ENCODE measurements at places on chromosomes 1 and 21.

DNA sequence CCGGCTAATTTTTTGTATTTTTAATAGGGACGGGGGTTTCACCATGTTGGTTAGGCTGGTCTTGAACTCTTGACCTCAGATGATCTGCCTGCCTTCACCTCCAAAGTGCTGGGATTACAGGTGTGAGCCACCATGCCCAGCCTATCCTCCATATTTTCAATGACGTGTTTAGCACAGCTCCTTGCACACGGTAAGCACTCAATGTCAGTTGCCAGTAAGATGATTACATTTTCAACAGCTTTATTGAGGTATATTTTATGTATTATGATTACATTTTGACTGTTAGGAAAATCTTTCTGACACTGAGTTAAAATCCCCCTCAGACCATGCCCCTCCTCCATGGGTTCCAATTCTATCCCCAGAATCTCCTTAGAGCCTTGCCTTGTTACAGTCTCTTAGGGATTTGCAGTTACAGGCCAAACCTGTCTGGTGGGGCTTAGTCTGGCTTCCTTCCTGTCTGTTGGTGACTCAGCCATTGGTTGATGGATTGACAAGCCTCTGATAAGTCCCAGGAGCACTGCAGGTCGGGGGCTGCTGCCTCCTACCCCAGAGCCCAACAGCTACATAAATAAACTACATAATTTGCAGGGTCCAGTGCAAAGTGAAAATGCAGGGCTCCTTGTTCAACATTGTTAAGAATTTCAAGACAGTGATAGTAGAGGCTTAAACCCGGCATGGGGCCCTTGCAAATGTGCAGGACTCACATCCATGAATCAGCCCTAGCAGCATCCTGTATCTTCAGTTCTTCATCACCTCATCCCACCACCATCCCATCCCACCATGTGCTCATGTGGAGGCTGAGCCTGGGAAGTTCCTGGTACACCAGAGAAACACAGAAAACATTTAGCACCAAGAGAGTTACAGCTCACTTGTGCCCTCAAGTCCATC lies 23.4 kb downstream of the COA7 start:
- DNase-seq = peak; percentile 71

GRCh38 chr21:44436111-44436611 lies 19.1 kb upstream of the LRRC3 start:
- no peak for DNase-seq

GRCh38 chr1:30724175-30724574 lies 790 bp upstream of the MATN1 start:
- no peak for DNase-seq

GRCh38 chr1:196323869-196324268 lies 284.4 kb downstream of the KCNT2 start:
- no peak for DNase-seq

DNA sequence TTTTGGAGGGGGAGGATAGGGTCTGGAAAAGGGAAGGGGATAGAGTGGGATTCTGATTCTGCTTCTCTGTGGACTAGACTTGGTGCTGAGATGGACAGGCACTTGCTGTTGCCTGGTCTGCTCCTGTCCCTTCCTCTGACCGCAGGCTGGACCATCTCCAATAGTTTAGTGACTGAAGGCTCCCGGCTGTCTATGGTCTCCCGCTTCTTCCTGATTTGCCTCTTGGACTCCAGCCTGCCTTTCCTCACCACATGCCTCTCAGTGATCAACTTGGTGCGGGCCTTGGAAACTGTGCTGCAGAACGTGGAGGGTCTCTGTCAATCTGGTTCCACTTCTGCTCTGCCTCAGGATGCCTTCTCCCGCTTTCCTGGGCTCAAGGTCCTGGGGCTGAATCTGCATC lies 6.3 kb upstream of the ZSCAN20 start:
- DNase-seq = no peak

DNA sequence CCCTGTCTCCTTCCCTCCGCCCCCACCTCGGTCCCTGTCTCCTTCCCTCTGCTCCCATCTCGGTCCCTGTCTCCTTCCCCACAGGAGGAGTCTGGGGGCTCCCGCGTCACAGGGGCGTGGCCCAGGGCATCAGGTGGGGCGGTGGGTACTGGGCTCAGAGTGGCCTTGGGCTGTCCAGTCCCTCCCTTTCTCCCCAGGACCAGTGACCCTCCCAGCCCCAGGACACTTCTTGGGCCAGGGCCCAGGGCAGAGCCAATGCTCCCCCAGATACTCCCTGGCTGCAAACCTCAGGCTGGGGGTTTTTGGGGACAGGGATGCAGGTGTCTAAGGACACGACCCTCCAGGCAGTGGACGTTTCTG lies 6.8 kb upstream of the RNF223 start:
- no peak for DNase-seq

DNA sequence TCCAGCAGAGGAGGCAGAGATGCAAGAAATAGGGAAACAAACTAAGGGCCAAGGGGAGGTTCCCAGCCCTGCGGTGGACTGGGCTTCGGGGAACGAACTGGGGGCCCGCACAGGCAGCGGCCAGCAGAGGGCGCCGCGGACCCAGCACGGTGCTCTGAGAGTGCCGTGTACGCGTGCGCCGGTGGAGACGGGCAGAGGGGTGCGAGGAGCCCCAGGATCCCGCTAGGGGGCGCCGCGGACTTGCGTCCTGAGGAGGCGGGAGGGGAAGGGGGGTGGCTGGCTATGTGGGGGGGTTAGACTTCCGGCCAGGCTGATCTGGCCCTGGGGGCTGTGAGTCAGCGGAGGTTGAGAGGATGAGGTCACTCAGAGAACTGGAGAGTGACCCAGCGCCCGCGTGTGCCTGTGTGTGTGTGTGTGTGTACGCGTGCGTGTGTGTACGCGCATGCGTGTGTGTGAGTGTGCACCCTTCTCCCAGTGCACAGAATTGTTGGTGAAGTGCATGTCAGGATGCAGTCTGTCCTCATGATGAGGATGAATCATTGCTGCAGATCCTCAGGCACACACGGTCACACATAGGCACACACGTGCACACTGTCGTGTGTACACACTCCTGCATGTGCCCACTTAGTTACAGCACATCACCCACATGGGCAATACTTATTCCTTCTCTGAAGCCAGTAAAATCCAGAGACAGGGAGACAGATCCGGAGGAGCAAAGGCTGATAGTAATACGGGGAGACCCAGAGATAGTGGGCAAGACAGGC lies 17.0 kb downstream of the NES start:
- peak; percentile 95 for DNase-seq

GRCh38 chr1:212827831-212828278 lies 19.6 kb downstream of the SPATA45 start:
- DNase-seq = no peak

- no peak for DNase-seq
Observed at GRCh38 chr1:51623025-51623424, 6.1 kb downstream of the OSBPL9 start.

DNA sequence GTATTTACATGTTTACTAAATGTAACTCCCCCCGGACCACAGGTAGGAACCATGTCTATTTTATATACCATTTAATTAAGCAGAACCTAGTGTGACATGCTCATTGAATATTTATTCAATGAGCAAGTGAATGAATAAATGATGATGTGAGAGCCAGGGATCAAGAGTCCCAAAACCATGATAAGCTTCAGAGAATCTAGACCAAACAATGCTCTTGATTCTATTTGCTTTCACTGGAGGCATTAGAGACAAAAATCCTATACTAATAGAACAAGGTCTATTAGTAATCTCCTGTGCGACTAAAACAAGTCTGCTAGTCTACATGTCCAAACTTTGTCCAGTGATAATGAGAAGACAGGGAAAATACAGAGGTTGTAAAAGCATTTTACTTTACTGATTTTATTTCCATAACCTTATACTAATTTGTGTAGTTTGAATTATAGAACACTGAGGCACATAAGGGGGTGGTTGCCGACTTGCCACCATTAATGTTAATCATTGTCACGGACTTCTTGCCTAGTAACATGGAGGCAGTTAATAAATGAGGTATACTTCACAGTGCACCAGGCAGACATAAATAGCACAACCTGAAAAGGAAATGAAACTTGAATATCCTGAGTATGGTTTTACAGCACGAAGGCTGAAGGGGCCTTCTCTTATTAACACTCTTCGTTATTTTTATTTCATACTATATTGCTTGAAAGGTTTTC lies 69.8 kb downstream of the TBX15 start:
- DNase-seq = no peak

- DNase-seq = peak; percentile 31
Observed at GRCh38 chr21:45029298-45029947, 45.0 kb upstream of the ADARB1 start.

DNA sequence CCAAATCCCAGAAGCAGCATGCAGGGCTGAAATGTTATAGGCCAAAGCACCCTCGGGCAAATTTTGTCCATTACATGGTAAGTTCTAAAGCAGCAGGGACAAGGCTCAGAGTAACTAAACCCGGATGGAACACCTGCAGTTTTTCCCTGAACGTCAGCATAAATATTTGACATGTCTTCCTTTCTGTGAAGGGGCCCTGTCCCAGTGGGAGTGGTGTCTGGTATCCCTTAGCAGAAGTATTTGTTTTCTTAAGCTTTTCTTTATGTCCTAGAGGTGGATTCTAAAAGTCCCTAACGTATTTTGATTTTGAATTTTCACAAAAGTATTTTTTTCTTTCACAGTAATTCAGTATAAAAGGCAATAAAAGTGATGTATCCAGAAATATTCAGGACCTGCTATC lies 223.9 kb downstream of the ST6GALNAC3 start:
- no peak for DNase-seq

DNA sequence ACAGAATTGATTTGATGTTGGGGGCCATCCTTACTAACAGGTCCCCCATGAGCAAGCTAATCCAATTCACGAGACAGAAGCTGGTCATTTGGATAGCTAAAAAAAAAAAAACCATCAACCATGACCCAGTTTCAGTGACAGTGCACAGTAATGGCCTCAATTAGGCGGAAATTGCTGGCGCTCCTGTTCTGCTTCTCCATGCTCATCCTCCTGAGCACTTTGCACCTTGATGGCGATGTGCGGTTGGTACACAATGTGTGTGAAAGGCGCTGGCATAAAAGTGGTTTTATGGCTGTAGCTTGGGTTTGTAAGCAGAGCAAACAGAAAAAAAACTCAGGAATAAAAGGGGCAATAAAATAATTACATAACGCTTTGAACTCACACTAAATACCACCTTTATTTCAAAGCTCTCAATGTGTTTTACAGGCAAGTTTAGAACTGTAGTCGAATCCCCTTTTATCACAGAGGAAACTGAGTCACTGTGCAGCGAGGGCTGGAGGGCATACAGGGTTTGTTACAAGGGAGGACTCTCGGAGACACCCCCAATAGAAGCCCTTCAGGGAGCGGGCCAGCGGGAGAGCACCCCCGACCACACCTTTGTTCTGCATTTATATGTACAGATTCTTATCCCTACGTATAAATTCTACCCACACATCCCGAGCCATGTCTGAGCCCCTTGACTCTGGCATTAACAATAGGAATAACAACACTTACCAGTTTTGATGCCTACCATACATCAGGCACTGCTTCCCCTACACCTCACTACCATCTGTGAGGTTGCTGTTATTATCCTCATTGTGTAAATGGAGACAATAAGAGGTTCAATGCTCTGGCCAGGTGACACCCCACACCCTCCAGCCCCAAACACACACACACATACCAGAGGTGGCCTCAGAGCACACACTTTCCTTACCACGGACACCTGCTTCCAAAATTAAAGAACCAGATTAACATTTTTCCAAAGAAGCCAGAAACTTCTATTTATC lies 213.5 kb upstream of the IRF2BP2 start:
- DNase-seq = no peak

DNA sequence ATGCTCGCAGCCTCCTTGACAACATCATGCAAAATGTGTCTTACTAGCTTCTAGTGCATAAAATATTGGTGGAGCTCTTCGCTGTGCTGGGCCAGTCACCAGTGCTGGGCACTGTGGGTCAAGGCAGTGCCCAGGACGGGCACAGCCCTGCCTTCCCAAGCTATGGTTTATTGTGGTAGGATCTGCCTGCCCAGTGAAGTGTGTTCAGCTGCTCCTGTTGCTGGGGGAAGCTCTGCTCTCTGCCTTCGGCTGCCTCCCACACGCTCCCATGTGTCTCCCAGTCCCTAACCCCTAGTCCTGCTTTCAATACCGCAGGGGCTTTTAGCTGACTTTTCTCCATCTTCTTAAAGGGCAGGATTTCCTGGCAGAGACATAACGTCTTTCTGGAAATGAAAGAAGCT lies 15.7 kb downstream of the EPHX1 start:
- DNase-seq = no peak

DNA sequence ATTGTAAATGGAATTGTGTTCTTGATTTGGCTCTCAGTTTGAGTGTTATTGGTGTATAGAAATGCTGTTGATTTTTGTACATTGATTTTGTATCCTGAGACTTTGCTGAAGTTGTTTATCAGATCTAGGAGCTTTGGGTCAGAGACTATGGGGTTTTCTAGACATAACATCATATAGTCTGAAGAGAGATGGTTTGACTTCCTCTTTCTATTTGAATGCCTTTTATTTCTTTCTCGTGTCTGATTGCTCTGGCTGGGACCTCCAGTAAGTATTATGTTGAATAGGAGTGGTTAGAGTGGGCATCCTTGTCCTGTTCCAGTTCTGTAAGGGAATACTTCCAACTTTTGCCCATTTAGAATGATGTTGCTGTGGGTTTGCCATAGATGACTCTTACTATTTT lies 39.1 kb upstream of the ANGPTL1 start:
- DNase-seq = no peak

DNA sequence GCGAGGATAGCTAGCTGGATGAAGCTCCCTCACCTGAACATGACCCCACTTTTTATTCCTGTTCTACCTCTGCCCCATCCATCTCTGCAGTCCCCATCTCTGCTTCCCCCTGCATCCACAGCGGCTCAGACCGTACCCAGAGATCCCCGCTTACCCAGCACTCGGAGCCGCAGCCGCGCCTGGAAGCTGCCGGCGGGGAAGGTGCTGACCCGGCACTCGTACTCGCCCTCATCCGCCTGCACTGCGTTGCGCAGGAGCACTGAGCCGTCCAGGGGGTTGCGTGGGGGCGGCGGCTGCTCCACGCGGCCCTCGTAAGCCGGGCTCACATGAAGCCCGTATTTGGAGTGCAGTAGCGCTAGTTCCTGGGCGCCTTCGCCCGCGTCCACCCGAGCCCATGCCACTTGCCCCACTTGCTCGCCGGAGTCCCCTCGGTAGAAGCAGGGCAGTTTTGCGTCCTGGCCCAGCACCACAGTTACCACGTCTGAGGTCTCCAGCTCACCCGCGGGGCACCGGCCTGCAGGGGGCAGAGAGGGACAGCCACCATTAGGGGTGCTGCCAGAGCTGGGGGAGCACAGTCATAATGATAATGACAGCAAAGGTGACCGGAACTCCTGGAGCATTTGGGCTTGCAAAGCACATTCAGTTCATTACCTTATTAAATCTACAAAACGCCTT lies 9.8 kb downstream of the NECTIN4 start:
- no peak for DNase-seq

DNA sequence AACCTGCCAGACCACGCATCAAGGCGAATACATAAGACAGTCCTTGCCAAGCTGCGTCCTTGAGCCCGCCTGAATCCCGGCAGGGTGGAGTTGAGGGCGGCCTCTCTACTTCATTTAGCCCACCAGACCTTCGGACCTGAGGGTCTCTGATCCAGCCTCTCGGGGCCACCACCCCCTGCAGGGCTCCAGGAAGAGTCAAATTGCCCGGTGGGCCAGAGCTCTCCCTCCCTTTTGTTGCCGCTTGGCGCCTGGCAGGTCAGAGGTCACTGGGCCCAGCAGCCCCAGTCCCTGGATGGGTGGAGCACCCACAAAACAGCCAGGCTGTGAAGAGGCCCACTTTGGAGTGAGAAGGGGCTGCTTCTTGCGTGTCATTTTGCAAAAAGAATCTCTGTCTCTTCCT lies 9.0 kb downstream of the GNG4 start:
- DNase-seq = no peak

- no peak for DNase-seq
Observed at GRCh38 chr1:67894981-67895735, 61.9 kb upstream of the GNG12 start.

GRCh38 chr1:213393860-213394259 lies 342.8 kb downstream of the RPS6KC1 start:
- no peak for DNase-seq

GRCh38 chr1:150974580-150975478 lies at the start of gene CERS2:
CERS2 (minus strand) TSS chr1:150974835; CDS start chr1:150969090, 5,745 bp downstream.
- DNase-seq = peak; percentile 86

Measured in fibroblast of skin of abdomen (primary cell).